ENCODE measurements at places on chromosomes 4 and X.

DNA sequence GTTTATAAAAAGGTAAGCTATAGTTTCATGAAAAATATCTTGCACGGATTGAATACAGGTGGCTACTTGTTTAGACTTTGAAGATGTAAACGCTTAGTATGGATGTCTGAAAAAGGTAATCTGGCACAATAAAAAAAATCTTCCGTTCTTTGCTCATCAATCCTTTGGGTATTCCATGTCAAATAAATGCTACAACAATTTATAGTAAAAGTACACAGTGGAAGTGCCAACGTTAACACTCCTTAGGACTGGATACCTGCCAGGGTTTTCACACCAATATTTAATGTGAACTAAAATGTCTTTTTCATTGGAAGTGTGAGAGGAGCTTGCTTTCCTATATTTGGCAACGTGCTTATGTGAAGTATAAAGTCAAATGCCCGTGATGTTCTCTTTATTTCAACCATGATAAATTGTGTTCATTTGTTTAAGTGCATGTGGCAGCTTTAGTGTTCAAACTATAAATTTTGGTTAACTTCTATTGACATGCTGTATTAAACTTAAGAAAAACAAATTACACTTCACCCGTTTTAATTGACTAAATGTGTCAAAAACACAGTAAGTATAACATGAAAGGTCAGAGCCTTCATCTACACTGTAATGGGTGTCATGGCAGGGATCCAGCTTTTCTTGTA is 121.7 kb upstream of the HAND2 start:
- DNase-seq: no peak

- DNase-seq: no peak
Measured at GRCh38 chr4:67198727-67199126, 346.6 kb downstream of the CENPC start.

DNA sequence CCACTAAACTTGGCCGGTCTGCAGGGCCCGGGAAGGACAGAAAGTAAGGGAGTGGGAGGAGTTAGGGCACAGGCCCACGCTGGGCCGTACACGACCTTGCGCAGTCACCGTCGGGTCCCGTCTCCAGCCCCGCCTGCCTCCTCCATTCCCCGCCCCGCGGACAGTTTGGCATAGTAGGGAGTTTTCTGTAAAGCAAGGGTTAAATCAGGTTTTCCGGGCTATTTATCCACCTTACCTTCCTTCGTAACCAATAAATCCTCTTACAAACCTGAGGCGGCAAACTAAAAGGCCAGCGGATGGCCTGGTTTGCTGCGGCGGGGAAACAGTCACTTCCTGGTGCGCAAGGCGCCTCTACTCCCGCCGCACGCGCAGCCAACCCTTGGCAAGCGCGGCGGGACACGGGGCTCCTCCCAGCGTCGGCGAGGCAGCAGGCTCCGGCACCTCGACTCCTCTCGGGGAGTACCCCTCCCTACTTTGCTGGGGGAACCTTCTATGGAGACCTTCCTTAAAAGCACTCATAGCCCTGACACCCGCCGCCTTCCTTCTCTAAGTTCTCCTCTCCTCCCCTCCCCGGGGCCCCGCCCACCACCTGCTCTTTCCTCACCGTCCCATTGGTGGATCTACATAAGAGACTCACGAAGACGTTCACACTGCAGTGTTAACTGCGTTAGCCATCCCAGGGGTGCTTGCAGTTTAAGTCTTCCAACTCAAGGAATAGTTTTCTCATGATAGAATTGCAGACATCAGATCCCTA is at the start of gene TRMT2B:
TRMT2B (minus strand) TSS at position 563 of the 754 bp plus-strand sequence. CDS start 9,822 bp downstream, outside the sequence.
- DNase-seq: peak; percentile 85

- DNase-seq: no peak
Measured at GRCh38 chrX:18227458-18227857, 6.8 kb upstream of the BEND2 start.

DNA sequence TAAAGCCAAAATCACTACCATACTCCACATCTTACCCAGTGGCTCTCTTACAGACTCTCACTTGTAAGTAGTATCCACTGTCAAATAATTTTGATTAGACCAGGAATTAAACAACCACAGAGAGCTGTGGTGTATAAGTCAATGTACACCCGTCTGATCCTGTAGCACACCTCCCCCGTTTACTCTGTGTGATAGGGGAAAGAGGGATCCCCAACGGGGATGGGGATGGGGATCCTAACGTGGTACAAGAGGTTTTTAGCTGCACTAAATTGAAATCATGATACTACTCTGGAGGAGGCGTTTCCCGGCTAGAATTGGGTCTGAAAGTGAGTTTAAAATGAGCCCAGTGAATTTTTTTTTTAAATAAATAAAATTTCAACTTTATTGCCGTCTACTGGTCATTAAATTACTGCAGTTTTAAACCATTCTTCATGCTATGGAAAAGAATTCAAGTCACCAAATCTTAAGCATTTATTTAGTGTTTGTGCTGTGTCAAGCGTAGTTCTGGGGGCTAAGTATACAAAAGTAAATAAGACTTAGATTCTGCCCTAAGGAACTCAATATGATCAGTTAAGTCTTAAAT is 76.6 kb downstream of the INTS12 start:
- no peak for DNase-seq

GRCh38 chrX:20315140-20315539 is 48.4 kb upstream of the RPS6KA3 start:
- DNase-seq: no peak

DNA sequence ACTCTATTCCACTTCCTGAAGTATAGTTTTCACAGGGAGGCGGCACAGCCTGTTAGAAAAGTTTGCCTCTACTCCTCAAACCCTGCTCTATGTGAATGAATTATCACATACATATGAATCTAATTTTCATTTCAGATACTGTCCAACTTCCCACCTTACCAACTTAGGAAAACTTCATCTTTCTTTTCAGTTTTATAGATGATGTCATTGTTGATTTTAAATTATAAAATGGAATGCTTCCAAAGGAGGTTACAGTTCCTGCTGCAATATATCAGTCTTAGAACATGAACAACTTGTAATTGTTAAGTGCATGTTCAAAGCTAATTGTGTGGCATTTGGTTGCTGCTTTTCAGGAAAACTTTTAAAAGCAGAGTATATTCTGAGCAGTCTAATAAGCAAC is 92.4 kb downstream of the NEUROG2 start:
- DNase-seq: no peak

DNA sequence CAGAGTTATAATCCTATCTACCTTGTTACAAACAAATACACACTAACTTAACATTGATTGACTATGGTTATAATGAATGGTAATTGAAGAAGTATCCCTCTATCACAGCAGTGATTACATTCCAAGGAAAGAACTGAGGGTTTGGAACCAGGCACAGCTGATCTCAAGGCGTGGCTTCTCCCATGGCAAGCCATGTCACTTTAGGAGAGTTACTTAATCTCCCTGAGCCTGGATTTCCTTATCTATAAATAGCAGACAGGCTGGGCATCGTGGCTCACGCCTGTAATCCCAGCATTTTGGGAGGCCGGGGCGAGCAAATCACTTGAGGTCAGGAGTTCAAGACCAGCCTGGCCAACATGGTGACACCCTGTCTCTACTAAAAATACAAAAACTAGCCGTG is 25.6 kb downstream of the SORBS2 start:
- no peak for DNase-seq

DNA sequence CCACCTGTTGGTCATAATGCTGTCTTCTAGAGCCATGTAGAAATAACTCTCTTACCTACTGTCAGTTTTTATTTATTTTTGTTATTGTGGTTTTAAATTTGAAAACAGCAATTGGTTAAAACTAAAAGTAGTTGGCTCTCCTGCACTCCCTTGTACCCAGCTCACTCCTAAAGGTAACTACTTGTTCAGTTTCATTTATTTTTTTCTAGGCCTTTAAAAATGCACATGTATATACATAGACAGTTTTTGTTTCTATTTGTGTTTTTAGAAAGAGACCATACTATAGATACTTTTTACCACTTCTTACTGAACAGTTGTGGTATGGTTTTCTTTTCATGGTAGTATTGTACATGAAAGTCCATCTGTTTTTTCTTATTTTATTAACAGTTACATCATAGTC is 16.8 kb downstream of the SMAD1 start:
- no peak for DNase-seq

GRCh38 chrX:134174859-134175258 is 62.1 kb upstream of the CCDC160 start:
- DNase-seq: no peak

- no peak for DNase-seq
Measured at GRCh38 chr4:60683357-60683756, 516.8 kb upstream of the ADGRL3 start.
